ENCODE measurements at places on chromosomes 12 and 14. TPM values are rescaled to one million over a fixed set of nuclear protein-coding genes. Genes with fewer than 3 reads are reported as not detected.

The MGP gene
- total RNA-seq = 16.8 TPM

The REP15 gene
- 3.5 TPM for total RNA-seq

The PZP gene
- total RNA-seq = not detected

The COL2A1 gene
- total RNA-seq = under 0.01 TPM

The OR4E2 gene
- not detected for total RNA-seq

The CBLN3 gene
- 3.5 TPM for total RNA-seq

The LBHD2 gene
- total RNA-seq = not detected

The LPAR5 gene
- under 0.01 TPM for total RNA-seq

The SOS2 gene
- 29.7 TPM for total RNA-seq

The COCH gene
- total RNA-seq = 0.29 TPM

The LYSET gene
- 11.5 TPM for total RNA-seq

The TSPAN8 gene
- total RNA-seq = not detected

The TAS2R9 gene
- total RNA-seq = not detected

The MMP14 gene
- 580 TPM for total RNA-seq

The RERG gene
- total RNA-seq = not detected

The CLEC7A gene
- under 0.01 TPM for total RNA-seq

The NIN gene
- 40.2 TPM for total RNA-seq

The ACRBP gene
- under 0.01 TPM for total RNA-seq

The ACOT6 gene
- not detected for total RNA-seq

The KCNC2 gene
- total RNA-seq = not detected

The MYH6 gene
- not detected for total RNA-seq

The P3H3 gene
- 130 TPM for total RNA-seq

The NFKBIA gene
- 43.6 TPM for total RNA-seq

The COX8C gene
- not detected for total RNA-seq

The TIGAR gene
- 11.2 TPM for total RNA-seq

The LMO3 gene
- total RNA-seq = 3.2 TPM

The RBP5 gene
- total RNA-seq = not detected

The GUCY2C gene
- total RNA-seq = not detected

The VDR gene
- 32.2 TPM for total RNA-seq

The UNC79 gene
- under 0.01 TPM for total RNA-seq

The GPD1 gene
- total RNA-seq = under 0.01 TPM

The GLT8D2 gene
- 52.5 TPM for total RNA-seq

The KLHDC1 gene
- total RNA-seq = 2.9 TPM

The IL26 gene
- total RNA-seq = 2.4 TPM

The SLC17A8 gene
- not detected for total RNA-seq

The SLC10A1 gene
- total RNA-seq = not detected

The FOXN4 gene
- total RNA-seq = not detected

The PTHLH gene
- total RNA-seq = 3.2 TPM

The CD69 gene
- total RNA-seq = not detected

The GPR162 gene
- total RNA-seq = 1.4 TPM

Measured in osteoblast (primary cell).